Right lobe of liver (tissue), 6 donors: ENCODE measurements at places on chromosomes 3 and 15.

- DNase-seq = no peak
Measured at GRCh38 chr3:76554707-76555106, 485.2 kb upstream of the ROBO2 start.

- no peak for DNase-seq
Measured at GRCh38 chr15:47801522-47801921, 84.2 kb downstream of the SEMA6D start.

DNA sequence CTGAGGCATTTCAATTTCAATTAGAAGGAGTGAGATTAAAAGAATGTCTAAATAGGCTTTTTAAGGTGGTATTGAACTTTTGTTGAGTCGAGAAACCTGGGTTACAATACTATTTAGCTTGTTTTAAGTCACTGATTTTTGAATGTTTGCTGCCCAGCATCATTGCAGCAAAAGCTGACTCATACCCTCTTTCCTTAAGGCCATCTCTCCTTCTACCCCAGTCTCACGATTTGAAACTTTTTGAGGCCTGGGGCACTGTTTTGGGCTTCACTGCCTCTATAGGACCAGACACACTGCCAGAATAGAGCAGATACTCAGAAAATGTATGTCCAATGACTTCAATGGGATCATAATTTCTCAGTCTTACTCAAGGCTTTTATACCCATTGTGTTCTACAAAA lies 319.6 kb upstream of the TGFBR2 start:
- no peak for DNase-seq

- DNase-seq = no peak
Measured at GRCh38 chr3:197353867-197354567, 55.6 kb upstream of the DLG1 start.

- DNase-seq = no peak
Measured at GRCh38 chr15:74441248-74441941, 7.6 kb upstream of the SEMA7A start.

- DNase-seq = no peak
Measured at GRCh38 chr15:60913900-60914299, 315.2 kb downstream of the RORA start.

- no peak for DNase-seq
Measured at GRCh38 chr3:143184099-143184498, 64.5 kb downstream of the CHST2 start.

DNA sequence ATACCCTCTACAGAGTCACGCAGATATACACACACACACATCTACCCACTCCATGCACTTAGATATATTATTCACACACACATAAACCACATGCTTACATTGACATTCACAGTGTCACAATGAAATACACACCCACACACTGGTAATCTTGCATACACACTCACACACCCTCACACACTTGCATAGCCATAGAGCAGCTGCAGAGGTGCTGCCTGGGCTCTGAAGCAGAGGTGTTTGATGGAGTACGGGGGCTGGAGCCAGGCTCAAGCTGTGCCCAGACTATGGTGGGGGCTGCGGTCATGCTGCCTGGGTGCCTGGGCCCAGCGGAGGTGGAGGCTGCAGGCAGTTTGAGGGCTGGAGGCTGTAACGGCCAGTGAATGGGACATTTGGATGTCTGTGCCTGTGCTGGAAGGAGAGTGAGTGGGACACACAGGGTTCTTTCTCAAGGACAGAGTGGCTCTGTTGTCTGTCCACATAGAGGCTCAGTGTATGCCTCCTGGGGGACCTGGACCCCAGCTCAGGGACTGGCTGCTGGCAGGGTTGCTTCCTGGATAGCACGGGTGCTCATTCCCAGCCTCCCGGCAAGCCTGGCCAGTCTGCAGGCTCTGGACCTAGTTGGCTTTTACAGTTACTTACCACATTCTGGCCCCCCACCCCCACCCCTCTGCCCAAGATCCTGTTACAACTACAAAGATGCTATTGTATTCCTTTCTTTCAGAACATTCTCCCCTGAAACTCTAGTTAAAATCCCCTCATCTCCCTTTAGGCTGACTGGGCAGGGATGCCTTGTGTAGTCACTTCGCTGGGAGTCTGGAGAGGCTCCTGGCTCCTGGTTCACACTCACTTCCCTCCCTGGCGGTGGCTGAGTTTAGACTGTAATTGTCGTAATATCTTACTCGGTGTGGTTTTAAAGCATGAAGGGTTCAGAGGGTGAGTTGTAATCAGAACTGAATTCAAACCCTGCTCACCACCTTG lies 12.5 kb downstream of the GASK1A start:
- no peak for DNase-seq

DNA sequence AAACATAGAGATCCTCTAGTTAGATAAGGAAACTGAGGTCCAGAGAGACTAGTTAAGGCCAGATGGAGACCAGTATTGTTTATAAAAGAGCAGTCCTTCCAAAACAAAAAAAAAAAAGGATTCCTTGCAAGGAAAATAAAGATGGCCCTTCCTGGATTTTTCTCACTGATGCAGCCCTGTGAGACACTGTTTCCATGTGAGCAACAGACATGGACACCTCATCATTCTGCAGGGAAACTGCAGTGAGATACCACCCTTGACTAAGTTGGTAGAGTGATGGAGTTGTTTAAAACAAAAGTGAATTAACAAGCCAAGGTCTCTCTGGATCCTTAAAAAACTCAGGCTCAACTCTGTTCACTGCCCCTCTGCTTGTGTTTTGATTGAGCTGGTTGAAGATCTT lies 65.6 kb upstream of the MYZAP start:
- DNase-seq = no peak

GRCh38 chr3:127720985-127721935 lies 48.5 kb downstream of the ABTB1 start:
- DNase-seq = no peak

GRCh38 chr3:173785004-173785403 lies 387.5 kb downstream of the NLGN1 start:
- DNase-seq = no peak

DNA sequence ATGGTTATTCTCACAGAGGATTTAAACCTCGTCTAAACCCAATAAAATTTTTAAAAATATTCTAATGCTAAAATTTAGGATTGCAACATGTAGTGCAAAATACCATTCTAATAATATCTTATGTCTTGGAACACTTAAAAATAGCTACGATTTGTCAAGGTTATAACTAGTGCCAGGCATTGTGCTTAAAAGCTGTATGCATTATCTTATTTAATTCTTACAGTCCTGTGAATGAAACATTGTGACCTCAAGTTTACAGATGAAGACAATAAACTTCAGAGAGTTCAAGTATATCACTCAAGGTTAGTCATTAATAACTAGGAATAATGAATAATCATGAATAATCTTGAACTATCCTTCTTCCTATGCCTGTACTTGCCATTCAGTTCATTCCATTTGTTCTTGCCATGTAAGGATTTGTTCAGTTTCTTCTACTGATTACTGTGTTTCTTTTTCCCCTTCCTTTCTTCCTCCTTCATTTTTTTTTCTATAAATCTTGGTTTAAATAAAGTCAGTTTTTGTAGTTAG lies 897.6 kb upstream of the NR2F2 start:
- no peak for DNase-seq

- DNase-seq = no peak
Measured at GRCh38 chr3:173140986-173141385, at the start of gene SPATA16. Gene SPATA16 (minus strand): TSS chr3:173141235. CDS start chr3:173117731, 23,504 bp downstream.

- DNase-seq = no peak
Measured at GRCh38 chr3:190041333-190042041, 79.2 kb downstream of the P3H2 start.

- no peak for DNase-seq
Measured at GRCh38 chr15:39959411-39959810, 25.5 kb downstream of the EIF2AK4 start.

DNA sequence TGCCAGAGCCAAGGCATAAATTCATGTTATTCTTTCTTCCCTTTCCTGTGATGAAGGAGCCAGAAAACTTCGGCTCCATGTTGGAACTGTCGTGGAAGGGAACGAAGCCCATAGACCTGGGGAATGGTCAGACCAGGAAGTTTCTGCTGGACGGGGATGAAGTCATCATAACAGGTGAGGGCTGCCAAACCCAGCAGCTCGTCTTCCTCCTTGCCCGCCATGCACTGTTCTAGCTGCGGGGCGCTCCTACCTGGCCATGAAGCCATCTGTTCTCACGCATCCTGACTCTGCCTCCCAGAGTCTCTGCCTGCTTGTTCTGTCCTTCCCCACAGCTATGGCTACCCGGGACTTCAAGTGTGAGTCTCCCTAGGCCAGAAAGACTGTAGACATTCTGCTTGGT lies 28.2 kb downstream of the FAH start:
- DNase-seq = no peak

DNA sequence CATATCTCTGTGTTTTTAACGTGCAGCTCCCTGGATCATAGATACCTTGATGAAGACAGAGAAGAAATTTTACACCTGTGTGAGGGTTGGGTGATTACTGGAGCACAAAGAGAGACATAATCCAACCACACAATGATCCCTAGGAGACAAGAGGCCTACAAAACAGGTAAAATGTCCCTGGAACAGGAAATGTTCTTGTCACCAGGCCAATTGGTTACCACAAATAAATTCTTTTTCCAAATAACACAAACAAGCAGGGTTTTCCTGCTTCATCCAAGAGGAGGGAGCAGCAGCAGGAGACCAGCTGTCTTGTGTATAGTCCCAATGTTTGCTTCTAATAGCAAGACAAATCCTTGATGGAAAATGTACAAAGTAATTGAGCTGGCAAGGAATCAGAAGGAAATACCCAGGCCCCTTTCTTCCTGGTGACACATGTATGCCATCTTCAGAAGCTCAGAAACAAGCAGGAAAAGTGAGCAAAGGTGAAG lies 1.4 kb downstream of the MGLL start:
- DNase-seq = no peak

- no peak for DNase-seq
Measured at GRCh38 chr3:55180936-55181535, 253.2 kb upstream of the LRTM1 start.

DNA sequence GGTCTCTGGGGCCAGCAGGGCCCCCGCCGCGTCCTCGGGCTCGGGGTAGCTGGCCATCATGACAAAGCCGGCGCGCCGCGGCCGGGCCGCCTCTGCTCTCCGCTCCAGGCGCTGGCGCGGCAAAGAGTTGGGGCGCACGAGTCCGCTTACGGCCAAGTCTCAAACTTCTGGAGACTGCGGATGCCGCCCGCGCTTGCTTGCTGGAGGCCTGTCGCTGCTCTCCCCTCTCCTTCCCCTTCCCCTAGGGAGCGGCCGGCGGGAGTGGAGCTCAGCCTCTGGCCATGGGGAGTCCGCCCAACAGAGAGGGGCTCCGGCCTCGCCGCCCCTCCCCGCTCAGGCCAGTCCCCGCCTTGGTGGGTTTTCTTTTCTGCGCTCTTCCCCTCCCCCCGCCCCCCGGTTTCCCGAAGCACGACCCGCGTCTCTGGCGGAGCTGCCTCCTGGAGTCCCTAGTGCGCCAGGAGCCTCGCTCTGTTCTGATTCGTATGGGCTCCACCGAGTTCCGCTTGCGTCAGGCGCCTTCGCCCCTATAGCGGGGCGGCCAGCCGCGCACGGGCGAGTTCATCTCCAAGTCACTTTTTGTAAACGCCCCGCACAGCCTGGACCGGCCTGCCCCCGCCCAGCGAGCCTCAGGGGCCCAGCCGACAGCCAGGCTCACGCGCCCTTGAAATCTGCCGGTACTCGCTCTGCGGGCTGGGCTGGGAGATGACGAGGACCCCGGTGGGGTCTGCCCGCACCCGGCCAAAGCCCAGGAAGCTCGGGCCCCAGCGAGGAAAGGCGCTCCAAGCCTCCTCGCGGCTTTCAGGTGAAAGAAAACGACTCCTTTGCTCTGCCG lies at the start of the genes FOXL2 and FOXL2NB:
Gene FOXL2 (minus strand): TSS at position 475 of the 832 bp plus-strand sequence. CDS start 415 bp downstream, at position 60.
Gene FOXL2NB (plus strand): TSS at position 555 of the 832 bp plus-strand sequence. CDS start 148 bp downstream, at position 703.
- no peak for DNase-seq

DNA sequence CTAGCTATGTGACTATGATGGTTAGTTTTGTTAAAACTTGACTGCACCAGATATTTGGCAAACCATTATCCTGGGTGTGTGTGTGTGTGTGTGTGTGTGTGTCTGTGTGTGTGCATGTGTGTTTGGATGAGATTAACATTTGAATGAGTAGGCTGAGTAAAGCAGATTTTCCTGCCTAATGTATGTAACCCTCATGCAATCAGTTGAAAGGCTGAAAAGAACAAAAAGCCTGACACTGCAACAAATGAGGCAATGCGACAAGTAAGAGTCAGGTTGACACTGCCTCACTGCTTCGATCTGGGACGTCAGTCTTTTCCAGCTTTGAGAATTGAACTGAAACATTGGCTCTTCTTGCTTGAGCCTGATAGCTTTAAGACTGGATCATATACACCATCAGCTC lies 643.0 kb downstream of the NAALADL2 start:
- DNase-seq = no peak

DNA sequence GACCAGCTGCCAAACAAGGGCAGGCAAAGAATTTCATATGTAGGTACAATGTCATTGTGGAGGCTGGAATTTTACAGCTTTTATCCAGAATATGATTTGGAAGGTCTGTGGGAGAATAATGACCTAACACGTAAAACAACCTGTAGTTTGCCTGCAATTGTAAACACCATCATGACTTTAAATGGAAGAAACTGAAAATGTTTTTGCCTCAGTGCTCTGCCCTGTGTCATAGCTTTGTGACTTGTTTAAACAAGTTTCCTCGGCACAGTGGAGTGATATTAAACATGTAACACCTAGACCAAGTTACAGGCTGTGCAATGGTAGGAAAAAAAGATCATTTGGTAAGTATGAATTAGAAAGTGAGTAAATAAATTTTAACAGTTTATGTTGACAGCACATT lies 171.6 kb upstream of the MBNL1 start:
- DNase-seq = no peak

- DNase-seq = no peak
Measured at GRCh38 chr3:183428447-183429211, at the start of gene MCF2L2. Gene MCF2L2 (minus strand): TSS chr3:183428619. CDS start chr3:183427977, 642 bp downstream.

- no peak for DNase-seq
Measured at GRCh38 chr15:49815950-49816349, 195.1 kb downstream of the DTWD1 start.

- DNase-seq = no peak
Measured at GRCh38 chr3:94146455-94146854, 83.6 kb downstream of the NSUN3 start.

DNA sequence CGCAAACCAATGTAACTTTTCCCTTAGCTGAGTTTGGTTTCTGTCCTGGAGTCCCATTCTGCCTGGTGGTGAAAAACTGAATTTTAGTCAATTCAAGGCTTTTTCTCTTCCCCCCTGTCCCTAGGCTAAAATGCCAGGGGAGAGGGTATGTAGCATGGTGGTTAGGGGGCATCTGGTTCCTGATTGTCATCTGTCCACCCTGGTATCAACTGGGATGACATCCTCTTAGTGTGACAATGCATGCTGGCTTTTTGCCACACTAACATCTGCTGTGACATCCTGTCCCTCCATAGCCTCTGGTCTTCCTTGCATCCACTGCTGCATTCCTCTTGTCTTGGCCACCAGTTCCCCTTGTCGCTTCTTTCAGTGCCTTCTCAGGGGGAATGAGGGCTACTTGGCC lies 73.7 kb downstream of the ABHD5 start:
- DNase-seq = no peak

DNA sequence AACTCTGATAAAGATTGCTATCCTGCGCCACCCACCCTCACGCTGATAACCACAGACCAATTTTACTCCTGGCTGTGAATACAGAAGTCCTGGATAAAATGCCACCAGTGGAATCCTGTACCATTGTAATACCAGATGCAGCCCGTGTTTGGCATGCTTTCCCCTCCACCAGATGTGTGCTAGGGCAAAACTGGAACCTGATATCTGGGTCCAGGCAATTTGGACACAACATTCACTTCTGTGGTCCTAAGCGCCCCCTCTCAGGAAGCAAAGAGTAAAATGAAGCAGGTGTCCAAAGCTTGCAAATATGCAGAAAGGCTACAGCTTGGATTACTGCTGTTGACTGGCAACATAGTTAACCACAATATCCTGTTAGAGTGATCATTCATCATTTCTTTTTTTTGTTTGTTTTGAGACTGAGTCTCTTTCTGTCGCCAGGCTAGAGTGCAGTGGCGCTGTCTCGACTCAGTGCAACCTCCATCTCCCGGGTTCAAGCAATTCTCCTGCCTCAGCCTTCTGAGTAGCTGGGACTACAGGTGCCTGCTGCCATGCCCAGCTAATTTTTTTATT lies 32.8 kb downstream of the LOXL1 start:
- DNase-seq = no peak
